ENCODE measurements at places on chromosomes 2 and 18. TPM values are rescaled to one million over a fixed set of nuclear protein-coding genes. Genes with fewer than 3 reads are reported as not detected.

DNA sequence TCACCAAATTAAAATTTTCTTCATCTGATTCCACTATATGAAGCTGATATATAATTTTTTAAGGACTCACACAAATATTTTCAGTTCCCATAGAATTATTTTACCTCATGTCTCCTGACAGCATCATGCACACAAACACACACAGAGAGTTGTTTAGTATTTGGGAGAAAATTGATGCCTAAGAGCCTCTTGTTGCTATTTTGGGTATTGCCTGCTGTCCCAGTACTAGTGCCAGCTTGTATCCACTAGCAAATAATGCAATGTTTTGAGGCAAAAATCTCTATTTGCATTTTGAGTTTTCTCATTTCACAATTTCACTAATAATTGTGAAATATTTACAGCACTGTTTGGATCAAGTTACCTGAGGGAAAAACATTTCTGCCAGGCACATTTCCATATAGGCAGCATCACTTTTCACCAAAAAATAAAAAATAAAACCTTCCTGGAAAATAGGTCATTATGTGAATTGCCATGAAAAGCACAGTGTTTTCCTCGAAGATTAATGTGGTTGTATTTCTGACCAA, 328.2 kb downstream of the KCNJ3 start:
- no peak for DNase-seq

DNA sequence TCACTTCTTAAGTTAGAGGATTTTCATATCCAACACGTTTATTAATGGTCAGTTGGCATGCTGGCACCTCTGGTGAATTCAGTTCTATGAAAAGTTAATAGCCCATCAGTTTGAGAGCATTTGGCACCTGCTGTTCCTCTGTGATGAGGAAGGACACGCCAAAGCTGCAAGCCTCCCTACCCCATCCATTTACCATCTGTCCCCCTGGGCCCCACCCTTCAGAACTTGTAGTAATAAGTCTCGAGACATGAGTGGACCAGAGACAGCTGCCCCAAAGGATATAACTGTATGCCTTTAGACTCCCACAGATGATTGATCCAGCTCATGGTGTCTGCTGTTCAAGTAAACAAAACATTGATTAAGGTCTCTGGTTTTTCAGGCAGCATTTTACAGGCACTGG, 6.3 kb downstream of the OST4 start:
- DNase-seq: no peak

- DNase-seq: no peak
Observed at GRCh38 chr2:173075056-173075780, 428 bp upstream of the MAP3K20 start.

- DNase-seq: no peak
Observed at GRCh38 chr2:226999661-227000060, 163.8 kb downstream of the RHBDD1 start.

DNA sequence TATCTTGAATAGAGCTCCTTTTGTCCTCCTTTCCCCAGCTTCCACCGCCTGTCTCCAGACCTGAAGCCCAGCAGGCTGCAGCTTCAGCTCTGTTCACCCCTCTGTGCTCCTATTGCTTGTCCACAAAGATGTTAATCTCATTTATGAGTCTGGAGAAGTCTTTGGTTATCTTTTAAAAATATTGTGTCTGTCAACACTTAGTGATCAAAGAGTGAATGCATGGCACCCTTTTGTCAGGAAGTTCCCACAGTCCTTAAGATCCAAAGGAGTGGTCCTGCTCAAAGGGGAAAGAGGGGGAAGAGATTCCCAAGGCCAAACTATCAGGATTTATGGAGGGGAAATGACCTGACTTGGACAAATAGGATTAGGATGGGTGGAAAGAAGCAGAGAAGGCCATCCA, 118.9 kb downstream of the ACAA2 start:
- DNase-seq: no peak

FOXI3 gene
- not detected for total RNA-seq

DNA sequence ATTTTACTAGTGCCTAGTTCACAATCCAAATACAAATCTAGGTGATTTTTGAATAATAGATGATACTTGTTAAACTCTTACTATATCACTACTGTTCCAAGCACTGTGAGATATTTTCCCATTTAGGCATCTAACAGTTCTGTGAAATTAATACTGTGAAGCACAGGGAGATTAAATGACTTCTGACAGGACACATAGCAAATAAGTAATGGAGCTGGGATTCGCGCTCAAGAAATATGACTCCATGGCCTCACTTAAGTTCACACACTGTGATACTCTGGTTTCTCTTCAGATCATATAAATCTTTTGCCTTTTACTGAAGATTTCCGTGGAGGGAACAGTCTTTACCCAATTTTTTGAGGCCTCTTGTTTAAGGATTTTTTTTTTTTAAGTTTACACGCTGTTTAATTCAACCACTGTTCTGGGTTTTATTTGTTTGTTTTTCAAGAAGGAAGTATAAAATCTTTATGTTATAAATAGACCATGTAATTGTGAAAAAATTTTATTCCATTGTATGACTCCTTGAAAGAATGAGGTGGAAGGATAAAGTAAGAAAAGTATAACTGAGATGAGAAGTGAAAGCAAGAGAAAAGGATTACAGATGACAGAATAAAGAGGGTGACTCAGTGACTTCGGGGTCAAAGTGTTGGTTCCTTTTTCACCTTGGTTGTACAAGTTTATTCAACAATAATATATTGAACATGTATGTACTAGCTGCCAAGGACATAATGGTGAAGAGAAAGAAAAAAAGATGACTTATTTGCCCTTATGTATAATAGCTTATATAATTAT, 30.2 kb downstream of the RBM45 start:
- DNase-seq: no peak

WDR75 gene
- total RNA-seq: 35.7 TPM

L3MBTL4 gene
- 7.5 TPM for total RNA-seq

C1GALT1C1L gene
- 0.87 TPM for total RNA-seq

DNA sequence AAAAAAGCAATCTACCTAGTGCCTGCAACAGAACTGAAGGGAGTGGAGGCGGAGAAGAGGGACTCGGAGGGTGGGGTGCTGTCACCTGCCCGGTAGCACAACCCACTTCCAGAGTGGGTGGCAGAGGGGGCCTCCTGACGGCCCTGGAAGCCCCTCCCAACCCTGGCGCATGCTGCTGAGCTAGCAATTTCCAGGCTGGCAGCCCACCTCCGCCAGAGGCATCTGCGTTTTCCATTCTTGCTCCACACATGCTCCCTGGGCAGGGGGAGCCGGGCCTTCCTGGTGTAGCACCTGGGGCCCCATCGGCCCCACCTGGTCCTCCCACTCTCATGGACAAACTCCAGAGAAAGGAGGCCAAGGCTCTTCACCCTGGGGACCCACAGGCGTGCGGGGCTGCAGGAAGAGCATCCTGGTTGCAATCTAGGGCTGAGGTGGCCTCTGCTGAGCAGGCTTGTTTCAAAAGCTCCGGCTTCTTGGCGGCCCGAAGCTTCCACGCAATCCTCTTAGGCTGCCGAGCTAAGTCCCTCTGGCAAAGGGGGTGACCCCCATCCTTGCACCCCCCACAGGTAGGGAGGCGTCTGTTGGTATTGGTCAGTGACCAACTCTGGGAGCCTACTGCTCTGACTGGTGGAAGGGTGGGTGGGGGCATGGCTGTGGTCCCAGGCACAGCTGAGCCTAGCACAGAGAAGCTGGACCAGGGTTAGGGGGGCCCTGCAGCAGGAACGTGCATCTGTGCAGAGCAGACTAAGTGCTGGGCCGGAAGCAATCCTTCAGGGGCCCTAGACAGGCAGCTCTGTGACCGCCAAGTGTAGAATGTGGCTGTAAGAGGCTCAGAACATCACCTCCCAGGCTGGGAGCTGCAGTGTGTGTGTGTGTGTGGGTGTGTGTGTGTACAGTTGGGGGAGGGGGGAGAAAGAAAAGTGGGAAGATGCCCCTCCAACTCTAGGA, 2.6 kb downstream of the HS6ST1 start:
- DNase-seq: no peak

DNA sequence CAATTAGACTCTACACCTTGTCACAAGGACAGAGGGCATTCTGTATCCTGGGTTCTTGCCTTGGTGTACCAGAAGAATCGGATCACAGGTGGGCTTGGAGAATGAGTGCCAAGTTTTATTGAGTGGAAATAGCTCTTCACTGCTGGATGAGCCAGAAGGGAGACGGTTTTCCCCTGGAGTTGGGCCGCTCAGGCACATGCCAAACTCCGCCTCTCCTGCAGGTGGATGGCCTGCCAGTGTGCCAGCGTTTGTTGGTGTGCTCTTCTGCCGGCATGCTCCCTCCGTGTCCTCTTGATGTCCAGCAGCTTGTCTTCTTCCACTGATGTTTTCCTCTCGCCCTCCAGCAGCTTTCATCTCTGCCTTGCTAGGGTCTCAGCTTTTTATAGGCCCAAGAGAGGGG, 115.5 kb upstream of the RAB27B start:
- DNase-seq: no peak

GRCh38 chr18:1370552-1370951, 465.9 kb downstream of the ADCYAP1 start:
- no peak for DNase-seq

ANKRD53 gene
- 1.4 TPM for total RNA-seq

DNA sequence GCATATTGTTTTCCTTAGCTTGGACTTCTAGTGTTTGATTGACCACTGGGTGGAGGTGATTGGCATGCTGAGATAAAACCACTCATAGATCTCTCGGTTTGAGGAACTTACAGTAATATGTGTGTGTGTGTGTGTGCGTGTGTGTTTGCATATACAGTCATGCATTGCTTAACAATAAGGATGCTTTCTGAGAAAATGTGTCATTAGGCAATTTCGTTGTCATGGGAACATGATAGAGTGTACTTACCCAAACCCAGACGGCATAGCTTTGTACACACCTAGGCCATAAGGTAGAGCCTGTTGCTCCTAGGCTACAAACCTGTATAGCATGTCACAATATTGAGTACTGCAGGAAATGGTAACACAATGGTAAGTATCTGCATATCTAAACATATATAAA, 167.3 kb downstream of the NYAP2 start:
- DNase-seq: no peak

DNA sequence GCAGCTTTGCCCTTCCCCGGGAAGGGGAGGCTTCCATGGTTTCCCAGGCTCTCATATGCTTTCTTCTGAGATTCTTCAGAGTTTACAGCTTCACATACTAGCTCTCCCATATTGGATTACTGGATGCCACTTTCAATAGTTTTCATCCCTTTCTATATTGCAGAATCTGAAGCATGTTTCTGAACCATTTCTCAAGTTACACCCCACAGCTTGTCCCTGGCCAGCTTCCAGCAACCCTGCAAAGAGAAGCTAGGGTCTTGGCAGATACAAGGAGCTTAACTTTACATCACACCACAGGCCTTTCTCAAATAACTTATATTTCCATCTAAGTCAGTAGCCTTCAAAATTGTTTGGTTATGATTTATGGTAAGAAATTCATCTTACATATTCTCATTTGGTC, 39.6 kb downstream of the LHCGR start:
- no peak for DNase-seq

UGT1A7 gene
- total RNA-seq: not detected

- DNase-seq: no peak
Observed at GRCh38 chr2:65541773-65542172, 109.4 kb upstream of the SPRED2 start.

GRCh38 chr2:241136191-241136590, 13.1 kb downstream of the PASK start:
- DNase-seq: no peak

DNA sequence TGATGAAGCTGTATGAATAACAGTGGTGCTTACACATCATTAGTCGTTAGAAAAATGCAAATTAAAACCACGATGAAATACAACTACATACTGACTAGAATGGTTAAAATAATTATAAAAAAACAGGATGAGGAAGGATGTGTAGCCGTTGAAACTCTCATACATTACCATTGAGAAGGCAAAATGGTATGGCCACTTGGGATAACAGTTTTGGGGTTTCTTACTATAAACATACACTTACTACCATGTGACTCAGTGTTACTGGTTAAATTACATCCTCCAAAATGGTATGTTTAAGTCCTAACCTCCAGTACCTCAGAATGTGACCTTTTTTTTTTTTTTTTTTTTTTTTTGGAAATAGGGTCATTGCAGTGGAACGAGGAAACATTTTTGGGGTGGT, 58.4 kb downstream of the UBE2E3 start:
- DNase-seq: no peak

HOXD10 gene
- total RNA-seq: 0.87 TPM

- no peak for DNase-seq
Observed at GRCh38 chr2:18339326-18339725, 221.1 kb downstream of the RDH14 start.

GRCh38 chr18:31039426-31039825, 3.1 kb downstream of the DSC3 start:
- no peak for DNase-seq

CHAC2 gene
- total RNA-seq: 1.8 TPM

- DNase-seq: no peak
Observed at GRCh38 chr2:230754200-230754599, 41.6 kb downstream of the CAB39 start.

DNA sequence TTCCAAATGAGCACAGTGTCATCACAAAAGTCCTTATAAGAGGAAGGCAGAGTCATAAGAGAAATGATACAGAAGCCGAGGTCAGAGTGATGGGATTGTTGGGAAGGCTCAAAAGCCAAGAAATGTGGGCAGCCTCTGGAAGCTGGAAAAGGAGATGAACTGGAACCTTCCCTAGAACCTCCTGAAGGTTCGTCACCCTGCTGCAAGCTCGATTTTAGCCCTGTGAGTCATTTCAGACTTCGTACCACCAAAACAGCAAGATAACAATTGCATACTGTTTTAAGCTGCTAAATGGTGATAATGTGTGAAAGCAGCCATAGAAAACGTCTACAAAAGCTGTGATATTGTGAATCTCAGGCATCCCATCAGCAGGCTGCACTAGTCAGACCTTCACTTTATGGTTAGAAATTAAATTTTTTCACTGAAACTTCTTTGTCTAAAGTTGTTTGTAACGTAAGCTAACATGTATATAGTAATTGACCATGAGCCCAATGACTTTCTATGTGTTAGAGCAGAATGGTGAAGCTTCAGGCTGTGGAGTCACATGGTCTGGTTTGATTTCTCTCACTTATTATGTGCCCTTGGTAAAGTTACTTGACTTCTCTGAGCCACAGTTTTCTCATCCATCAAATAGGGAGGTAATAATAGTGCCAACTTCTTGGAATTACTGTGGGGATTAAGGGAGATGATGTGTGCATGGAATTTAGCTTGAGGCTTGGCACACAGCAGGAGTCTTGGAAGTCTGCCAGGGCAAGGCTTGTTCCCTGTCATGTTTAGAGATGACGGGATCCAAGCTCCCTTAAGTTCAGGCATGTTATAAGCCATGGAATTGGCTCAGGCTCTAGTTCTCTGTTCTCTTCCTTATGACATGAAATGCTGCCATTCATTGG, 132.0 kb upstream of the CCDC195 start:
- no peak for DNase-seq

PROM2 gene
- total RNA-seq: 12.3 TPM
